ENCODE measurements at places on chromosomes 13 and 19.

DNA sequence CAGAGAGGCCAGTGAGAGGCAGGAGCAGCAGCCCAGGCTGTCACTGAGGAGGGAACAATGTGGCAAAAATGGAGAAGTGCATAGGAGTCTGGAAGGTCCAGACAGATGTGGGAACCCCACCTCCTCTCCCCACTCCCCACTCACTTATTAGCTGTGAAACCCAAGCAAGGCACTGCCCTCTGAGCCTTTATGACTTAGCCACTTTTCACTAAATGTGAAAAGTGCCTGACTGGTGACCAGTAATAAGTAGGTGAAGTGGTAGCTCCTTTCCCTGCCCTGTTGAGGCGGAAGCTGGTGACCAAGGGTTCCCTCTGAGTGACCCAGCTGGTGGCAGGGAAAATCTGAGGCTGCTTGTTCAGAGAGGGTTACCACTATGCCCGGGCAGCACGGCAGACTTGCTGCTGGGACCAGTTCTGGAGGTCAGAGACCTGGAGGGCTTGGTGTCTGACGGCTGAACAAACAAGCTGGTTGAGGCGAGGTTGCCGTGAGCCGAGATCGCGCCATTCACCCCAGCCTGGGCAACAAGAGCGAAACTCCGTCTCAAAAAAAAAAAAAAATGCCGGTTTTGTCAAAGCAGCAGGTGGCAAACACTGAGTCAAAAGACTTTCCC, 80.0 kb downstream of the ZNF429 start:
- DNase-seq, result no peak

GRCh38 chr19:24159707-24160106, 72.7 kb downstream of the ZNF254 start:
- peak; percentile 23 for DNase-seq

DNA sequence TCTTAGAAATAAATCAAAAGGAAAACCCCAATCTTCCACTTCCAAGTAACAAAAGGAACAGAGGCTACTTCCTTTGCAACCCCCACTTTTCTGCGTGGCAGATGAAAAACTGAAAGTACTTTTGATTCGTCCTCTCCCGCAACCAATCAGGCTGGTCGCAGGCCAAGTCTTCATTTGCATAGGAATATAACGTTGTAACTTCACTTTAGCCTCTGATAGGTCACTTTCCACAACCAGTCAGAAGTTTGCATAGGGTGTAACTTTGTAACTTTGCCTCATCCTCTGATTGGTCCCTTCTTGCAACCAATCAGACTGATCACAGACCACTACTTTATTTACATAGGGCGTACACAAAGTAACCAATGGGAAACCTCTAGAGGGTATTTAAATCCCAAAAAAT, 37.2 kb downstream of the TGDS start:
- peak; percentile 25 for DNase-seq

GRCh38 chr13:23965346-23965745, 68.0 kb upstream of the C1QTNF9B start:
- no peak for DNase-seq

DNA sequence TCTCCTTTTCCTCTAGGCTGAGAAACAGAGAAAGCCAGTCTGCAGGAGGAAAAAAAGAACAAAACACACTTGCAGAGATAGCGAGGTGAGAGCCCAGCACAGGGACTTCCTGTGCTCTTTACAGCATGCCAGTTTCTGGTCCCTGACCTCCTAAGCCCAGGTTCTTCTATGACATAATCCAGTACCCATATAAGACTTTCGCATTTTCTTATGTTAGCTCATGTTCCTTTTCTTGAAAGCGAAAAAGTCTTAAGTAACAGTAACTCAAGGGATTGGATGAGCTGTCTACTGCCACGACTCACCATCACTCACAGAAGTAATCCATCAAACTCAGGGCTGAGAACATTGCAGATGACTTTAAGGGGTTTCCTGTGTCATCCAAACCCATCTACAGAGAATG, 17.4 kb downstream of the CCDC70 start:
- DNase-seq, result peak; percentile 13

DNA sequence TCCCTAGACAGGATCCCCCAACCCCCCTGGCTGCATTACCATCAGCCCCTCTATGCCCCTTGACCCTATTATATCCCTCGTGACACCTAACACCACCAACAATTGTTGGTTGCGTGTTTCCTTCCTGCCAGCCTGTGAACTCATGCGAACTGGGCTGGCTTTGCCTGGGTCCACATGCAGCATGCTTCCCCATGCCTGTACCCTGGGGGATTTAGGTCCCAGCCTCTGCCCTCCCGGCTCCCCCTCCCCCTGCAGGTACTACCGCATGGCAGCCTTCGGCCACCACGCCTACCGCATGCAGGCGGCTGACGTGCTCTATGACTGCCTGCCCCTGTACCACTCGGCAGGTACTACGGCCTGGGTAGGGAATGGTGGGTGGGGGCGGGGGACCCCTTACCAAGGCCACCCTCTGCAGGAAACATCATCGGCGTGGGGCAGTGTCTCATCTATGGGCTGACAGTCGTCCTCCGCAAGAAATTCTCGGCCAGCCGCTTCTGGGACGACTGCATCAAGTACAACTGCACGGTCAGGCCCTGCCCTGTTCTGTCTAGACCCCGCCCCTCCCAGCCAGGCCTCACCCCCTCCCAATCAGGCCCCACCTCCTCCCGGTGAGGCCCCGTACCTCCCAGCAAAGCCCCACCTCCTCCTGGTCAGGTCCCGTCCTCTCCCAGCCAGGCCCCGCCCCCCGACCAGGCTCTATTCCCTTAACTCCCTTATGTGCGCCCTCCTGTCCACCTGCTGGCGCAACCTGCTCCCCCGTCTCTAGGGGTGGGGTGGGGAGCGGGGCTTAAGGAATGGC, 18.5 kb downstream of the SLC27A1 start:
- peak; percentile 79 for DNase-seq
